ENCODE measurements at places on chromosomes 12 and 14.

- no peak for DNase-seq
Observed at GRCh38 chr14:99612738-99613330, 8.8 kb upstream of the CCDC85C start.

DNA sequence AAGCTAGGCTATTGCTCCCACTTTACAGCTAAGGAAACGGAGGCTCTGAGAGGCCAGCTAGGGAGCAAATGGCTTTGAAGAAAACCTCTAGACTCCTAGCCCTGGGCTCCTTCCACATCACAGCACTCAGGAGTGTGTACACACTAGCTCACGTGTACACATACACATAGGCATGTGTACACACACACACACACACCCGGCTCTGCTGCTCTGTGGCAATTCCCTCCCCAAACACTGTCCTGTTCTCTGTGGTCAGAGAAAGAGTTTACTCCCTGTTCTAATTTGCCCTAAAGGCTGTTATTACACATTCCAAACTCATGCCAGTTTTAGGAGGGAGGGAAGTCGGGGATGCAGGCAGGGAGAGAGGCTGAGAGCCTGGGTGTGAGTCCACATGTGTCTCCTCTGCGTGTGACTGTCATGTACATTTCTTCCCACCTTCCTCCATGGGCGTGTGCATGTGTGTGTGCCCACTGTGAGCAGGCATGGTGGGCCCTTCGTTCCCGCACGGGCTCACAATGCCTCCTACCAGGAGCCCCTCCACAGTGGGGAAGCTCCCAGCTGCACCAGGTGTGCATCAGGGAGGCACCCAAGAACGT is 14.2 kb downstream of the TRPV4 start:
- no peak for DNase-seq

- DNase-seq, result peak; percentile 83
Observed at GRCh38 chr12:93502802-93503623, 35.7 kb downstream of the MRPL42 start.

- no peak for DNase-seq
Observed at GRCh38 chr12:104003596-104003995, 37.9 kb downstream of the TDG start.

- DNase-seq, result no peak
Observed at GRCh38 chr12:26327975-26328644, 132.7 kb downstream of the SSPN start.

- no peak for DNase-seq
Observed at GRCh38 chr12:5441497-5442236, 9.8 kb downstream of the NTF3 start.

GRCh38 chr14:70094631-70095030 is 94.1 kb downstream of the SLC8A3 start:
- no peak for DNase-seq

DNA sequence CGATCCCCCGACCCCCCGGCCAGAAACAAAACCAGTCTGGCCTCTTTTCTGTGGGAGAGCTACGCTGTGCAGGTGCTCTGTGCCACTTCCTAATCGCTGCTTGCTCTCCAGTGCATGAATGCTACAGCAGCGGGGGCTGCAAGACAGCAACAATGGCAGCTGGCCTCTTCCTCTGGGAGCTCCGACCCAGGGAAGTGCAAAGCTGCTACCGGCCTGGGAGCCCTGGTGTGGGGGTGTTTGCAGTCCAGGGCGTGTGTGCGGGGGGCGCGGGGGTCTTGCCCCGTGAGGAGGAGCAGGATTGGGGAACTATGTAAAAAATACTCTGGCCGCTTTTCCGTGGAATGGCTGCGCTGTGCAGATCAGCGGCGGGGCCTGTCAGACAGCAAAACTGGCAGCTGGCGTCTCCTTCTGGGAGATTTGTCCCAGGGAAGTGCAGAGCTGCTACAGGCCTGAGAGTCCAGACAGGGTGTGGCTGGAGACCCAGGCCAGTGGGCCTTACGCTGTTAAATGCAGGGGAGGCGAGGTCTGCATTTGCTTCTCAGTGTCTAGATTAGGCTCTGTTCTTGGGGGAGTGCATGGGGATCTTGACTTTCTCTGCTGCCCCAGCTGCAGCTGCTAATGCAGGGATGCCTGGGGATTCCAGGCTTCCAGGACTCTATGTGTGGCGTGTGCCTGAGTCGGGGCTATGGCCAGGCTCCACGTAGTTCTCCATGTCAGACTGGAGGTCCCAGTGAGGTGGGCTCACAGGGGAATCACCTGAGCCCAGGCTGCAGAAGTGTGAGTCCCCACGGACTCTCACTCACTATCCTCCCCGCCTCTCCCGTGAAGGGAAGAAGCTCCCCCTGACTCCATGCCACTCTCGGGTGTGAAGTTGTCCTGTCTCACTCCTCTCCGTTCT is 344.5 kb downstream of the AEBP2 start:
- no peak for DNase-seq

DNA sequence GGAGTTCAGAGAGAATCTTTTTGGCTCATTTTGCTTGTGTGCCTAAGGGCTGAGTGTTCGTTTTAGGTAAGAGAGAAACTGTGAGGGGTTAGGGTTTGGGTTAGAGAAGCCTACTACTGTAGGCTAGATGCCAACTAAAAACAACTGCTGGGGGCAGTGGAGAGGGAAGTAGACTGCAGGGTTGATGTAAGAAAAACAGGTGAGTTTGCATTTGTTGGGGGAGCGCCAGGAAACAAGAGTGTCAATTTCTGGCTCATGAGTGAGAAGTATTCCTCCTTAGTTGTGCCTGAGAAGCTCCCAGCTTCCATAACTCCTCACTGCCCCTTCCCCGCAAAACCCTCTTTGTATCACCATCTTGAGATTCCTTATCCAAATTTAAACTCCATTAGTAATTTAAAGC is 92.3 kb downstream of the DERA start:
- DNase-seq, result no peak

GRCh38 chr12:132560614-132561426 is 49.6 kb downstream of the LRCOL1 start:
- DNase-seq, result peak; percentile 82

DNA sequence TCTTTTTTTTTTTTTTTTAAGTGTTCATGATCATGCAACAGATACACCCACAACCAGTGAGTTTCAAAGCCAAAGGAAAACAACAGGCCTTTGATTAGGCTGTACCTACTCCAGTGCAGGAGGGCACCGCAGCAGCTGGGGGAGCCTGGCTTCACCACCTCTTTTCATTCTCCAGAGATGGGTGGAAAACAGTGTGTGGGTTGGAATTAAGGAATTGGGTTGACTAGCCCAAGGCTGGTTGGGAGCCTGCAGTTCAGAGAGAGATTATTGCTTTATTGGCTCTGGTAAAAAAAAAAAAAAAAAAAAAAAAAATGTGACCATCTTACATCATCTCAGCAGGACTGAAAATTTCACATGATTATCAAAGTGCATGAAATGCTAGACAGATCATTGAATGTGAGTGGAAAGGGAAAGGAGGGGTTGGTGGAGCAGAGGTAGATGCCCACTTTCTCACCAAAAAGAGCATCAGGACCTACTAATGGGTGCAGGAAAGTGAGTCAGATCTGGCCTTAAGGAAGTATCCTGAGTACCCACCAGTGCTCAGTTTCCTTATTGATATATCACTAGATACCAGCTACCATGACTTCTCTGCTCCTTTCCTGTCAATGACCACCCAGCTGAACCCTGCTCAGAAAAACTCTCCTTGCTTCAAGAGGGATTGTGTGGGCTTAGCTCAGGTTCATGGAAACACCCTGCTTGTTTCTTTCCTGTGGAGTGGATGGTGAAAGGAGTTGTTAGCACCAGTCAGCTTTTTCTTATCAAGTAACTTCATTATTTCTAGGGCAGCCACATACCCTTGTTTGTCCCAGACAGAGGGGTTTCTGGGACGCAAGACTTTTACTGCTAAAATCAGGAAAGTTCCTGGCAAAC is 54.8 kb upstream of the DYRK2 start:
- no peak for DNase-seq

DNA sequence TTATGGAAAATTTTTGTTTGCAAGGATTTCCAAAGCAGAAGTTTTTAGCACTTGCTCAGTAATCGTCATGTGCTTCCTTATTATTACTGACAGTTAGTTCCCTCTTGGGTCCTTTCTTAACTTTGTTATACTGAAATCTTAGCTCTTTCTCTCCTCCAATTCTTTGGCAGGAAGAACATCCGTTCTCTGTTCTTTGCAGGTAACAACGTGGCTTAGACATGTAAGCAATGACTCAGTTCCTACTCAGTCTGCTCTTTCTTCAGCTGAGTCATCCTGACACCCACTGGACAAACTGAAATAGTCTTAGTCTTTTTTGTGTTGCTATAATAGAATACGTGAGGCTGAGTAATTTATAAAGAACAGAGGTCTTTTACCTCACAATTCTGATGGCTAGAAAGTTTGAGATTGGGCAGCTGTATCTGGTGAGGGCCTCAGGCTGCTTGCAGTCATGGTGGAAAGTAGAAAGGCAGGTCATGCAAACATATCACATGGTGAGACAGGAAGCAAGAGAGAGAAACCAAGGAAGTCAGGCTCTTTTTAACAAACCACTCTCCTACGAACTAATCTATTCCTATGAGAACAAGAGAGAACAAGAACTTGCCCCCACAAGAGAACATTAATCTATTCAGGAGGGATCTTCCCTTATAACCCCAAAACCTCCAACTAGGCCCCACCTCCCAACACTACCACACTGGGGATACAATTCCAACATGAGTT is 49.2 kb downstream of the TESPA1 start:
- peak; percentile 77 for DNase-seq

DNA sequence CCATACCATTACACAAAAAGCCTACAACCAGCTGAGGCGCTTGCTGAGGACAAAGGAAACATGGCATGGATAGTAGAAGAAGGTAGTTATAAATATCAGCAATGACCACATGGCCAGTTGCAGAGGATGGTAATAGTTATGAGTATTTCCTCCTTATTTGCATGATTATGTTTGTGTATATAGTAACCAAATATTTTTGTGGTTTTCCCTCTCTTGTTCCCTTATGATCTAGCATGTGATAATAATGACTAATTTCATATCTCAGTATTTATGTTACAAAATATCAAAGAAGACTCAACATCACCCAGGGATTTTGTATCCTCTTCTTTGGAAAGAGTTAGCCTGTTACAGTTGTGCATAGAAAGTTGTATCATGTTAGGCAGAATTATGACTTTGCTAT is 13.5 kb upstream of the CATSPERB start:
- DNase-seq, result no peak

GRCh38 chr12:81263072-81263471 is 185.2 kb downstream of the ACSS3 start:
- no peak for DNase-seq

DNA sequence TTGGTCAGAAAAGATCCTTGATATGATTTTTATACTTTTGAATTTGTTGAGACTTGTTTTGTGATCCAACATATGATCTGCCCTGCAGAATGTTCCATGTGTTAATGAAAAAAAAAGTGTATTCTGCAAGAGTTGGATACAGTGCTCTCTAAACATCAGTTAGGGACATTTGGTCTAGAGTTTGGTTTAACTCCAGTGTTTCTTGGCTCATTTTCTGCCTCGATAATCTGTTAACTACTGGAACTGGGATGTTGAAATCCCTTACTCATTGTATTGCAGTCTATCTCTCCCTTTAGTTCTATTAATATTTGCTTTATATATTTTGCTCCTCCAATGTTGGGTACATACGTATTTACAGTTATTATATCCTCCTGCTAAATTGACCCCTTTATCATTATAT is 18.3 kb upstream of the TXNRD1 start:
- no peak for DNase-seq

- no peak for DNase-seq
Observed at GRCh38 chr14:59342516-59343484, 122.4 kb downstream of the GPR135 start.

GRCh38 chr12:132284827-132285741 is 44.3 kb downstream of the GALNT9 start:
- no peak for DNase-seq

- DNase-seq, result no peak
Observed at GRCh38 chr12:108826101-108826806, 31.1 kb downstream of the SSH1 start.

- DNase-seq, result no peak
Observed at GRCh38 chr12:98228683-98229539, 286.5 kb upstream of the TMPO start.

- DNase-seq, result no peak
Observed at GRCh38 chr14:75876530-75876929, 105.3 kb downstream of the TGFB3 start.

DNA sequence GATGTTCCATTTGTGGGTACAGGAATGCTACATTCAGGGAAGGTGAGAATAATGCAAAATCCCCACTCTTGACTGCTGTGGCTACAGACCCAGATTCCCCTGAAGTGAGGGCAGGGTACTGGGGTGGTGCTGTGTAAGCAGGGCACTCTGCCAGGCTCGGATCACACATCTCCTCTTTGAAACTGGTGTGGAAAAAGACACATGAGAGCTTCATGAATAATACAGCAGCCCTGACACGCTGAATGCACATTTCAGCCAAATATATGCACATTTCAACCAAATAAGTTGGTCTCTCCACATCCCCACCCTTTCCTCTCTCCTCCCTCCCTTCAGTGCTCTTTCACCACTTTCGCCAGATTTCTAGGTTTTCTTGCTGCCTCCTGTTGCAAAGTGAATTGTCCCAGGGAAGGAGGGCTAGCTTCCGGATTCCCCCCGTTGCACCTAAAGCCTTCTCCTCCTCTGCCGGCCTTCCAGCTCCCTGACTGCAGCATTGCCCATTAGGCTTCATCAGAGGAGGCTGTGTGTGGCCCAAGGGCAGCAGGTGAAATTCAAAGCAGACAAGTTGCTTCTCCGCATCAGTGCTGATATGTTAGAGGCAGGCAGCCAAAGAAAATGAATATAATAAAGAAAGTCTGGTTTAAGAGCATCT is 118.2 kb upstream of the TMCC3 start:
- no peak for DNase-seq

GRCh38 chr12:54388237-54389133 is 4.0 kb upstream of the ZNF385A start:
- DNase-seq, result no peak

- no peak for DNase-seq
Observed at GRCh38 chr12:57247041-57247440, 3.9 kb downstream of the STAC3 start.

- DNase-seq, result no peak
Observed at GRCh38 chr14:51081209-51081608, 13.7 kb downstream of the TRIM9 start.

- DNase-seq, result no peak
Observed at GRCh38 chr14:99286761-99287160, 14.8 kb upstream of the BCL11B start.

DNA sequence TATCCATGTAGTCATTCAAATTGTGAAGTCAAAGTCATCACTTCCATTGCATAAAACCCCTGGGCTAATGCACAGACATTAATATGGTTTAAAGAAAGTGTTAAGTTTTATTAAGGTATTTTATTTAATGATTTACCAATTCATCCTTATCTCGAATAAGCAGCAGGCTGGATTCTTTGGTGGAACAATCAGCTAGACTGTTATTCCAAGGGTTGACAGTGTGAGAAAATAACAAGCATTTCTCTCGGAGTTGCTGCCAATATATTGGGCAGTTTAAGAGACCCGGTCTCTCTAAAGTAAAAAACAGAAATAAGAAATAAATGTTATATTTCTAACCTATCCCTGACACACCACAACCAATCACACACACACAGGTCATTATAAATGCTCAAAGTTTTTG is 9.4 kb downstream of the KLRB1 start:
- DNase-seq, result no peak

DNA sequence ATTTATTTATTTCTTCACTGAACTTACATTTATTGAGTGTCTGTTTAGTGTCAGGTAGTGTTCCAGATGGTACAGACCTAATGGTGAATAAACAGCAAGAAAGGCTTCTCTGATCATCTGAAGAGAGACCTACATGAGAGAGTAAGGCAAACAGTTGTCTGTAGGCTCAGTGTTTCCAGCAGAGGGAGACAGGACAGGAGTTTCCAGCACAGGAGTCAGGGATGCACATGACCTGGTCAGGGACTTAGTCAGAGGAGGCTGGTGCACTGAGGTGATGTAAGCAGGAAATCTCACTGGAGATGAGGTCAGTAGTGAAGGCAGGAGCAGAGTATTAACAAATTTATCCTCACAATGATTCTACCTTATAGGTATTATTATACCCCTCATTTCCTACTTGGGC is 233.2 kb downstream of the MDGA2 start:
- no peak for DNase-seq
